Cerebellum (tissue), 4 donors: ENCODE measurements at places on chromosomes 7 and 10. TPM values are rescaled to one million over a fixed set of nuclear protein-coding genes. Genes with fewer than 3 reads are reported as not detected.

- DNase-seq: no peak
Measured at GRCh38 chr7:157522189-157522588, 185.4 kb downstream of the DNAJB6 start.

GRCh38 chr7:30557245-30557644 is 37.4 kb upstream of the GARS1 start:
- no peak for DNase-seq

GRCh38 chr7:1248143-1248915 is 15.7 kb downstream of the UNCX start:
- no peak for DNase-seq

The TAS2R41 gene
- not detected for total RNA-seq

The CPA4 gene
- 1.00 TPM for total RNA-seq

The SPOCK2 gene
- 118 TPM for total RNA-seq

The LMOD2 gene
- 0.18 TPM for total RNA-seq

DNA sequence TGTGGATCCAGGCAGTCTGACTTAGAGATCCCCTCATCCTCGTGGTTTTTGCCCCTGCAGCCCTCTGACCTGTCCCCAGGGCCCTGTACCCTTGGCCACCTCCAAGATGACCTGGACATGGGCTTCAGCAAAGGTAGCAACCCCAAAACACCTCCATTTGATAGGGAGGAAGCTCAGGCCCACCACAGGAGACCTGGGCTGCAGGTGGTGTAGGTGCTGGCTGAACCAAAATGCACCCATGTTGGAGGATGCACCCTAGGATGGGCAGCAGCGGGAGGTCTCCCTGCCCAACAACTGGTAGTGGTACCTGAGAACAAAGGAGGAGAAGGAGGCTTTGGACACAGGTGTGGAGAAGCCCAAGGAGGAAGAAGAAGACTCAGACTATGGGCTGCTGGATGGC is 188.7 kb downstream of the ZNF716 start:
- no peak for DNase-seq

The LRRC17 gene
- total RNA-seq: 33.6 TPM

- DNase-seq: no peak
Measured at GRCh38 chr10:73211106-73211811, 35.8 kb downstream of the DNAJC9 start.

The SPDYE6 gene
- not detected for total RNA-seq

GRCh38 chr7:116331020-116331419 is 120.7 kb downstream of the TES start:
- DNase-seq: no peak

DNA sequence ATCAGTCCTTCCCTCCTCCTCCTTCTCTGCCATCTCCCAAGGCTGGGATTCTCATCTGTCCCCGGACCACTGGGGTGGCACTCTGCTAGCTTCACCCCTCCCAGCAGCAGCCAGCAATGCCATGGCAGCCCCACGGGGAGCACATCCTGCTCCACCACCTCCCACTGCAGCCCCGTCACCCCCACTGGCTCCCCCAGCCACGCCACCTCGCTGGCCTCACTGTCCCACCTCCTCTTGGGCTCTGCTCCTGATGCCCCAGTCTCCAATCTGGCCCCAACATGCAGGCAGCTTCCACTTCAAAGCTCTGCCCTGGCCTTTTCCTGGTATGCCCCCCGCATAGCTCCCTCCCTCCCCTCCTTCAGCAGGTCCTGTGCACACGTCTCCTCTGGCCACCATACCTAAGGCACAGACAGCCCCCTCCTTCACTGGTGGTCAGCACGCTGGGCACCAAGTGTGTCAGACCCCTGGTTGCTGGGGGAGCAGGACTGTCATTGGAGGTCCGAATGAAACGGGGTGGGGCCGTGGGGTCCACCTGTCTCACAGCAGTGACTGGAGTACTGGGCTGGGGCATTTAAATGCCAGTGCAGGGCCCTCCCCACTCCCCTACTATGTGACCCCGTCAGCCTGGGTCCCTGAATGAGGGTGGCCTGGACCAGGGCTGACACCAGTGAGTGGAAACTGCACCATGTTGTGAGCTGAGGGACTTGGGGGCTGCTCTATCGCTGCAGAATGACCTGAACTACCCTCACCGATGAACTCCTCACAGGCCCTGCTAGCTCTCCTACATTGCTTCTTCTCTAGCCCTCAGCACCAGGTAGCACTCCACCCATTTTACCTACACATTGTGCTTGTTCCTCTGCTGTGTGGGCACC is 38.7 kb downstream of the RASGEF1A start:
- no peak for DNase-seq

The CALHM3 gene
- not detected for total RNA-seq

GRCh38 chr7:142012825-142013511 is 17.3 kb downstream of the MGAM start:
- no peak for DNase-seq

GRCh38 chr10:114611617-114612016 is 46.5 kb downstream of the ABLIM1 start:
- no peak for DNase-seq

The ANKRD2 gene
- not detected for total RNA-seq

DNA sequence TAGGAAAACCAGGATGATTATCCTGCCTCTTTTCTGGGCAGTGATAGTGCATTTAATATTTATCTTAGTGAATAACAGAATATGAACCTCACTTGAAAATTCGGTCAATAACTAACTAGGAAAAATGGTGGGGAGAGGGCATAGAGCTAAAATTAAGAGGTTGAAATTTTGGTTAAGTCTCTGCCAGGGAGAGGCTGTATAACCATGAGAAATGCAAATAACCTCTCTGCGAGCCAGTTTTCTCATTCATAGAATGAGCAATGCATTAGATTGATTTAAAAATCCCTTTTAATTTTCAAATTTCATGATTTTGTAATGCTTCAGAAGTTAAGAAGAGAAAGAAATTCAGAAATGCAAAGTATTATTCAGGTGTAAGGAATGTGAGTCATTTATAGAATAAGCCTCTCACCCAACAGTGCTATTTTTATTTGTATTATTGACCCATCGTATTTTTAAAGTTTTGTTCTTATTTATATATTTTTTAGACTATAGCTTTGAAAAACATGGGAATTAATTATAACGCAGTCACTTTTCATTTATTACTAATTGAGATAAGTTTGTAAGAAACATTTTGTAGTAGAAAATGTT is 104.7 kb downstream of the PHF14 start:
- no peak for DNase-seq

DNA sequence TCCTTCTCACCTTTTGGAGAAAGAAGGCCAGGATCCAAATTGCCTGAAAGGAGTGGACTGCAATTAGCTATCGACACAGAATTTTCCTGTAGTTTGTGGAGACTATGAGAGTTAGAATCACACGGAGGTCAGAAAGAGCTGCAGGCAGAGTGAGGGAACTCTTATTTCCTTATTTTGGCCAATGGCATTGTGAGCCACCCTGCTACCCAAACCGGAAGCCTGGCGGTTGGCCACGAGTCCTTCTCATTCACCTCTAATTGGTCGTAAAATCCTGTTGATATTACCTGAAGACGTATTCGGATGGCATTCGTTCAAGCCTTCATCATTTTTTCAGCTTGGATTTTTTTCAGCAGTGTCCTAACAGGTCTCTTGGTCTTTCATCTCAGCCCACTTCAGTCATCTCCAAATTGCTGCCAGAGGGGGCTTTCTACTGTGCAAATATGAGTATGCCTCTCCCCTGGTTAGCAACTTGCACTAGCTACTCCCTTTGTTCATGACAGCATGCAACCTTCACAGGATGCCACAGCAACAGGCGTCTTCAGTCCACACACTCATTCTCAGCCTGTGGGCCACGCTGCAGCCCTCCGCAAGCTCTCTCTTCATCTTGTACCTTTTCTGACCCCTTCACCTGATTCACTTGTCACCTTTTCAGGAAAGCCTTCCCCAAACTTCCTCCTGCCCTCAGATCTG is 66.9 kb downstream of the GATA3 start:
- DNase-seq: no peak

GRCh38 chr7:68461430-68461829 is 1136.8 kb upstream of the AUTS2 start:
- DNase-seq: no peak

DNA sequence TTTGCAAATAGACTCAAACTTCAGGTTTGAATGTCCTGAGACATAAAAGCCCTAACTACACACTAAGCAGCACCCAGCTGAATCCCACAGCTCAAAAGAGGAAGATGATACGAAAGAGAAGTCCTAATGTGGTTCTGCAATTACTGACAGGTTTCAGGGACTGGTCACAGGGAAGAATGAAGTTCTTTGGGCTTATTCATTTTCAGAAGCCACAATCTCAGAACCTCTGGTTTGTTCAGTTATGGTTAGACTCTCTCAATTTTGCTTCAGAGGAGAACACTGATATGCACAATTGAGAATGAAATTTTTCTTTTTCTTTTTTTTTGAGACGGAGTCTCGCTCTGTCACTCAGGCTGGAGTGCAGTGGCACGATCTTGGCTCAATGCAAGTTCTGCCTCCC is 94.6 kb upstream of the FAM180A start:
- DNase-seq: no peak

The SEMA3C gene
- total RNA-seq: 33.2 TPM

The TASOR2 gene
- 73.1 TPM for total RNA-seq

The AFAP1L2 gene
- total RNA-seq: 9.8 TPM

- DNase-seq: no peak
Measured at GRCh38 chr10:34190580-34190979, 624.5 kb downstream of the PARD3 start.

DNA sequence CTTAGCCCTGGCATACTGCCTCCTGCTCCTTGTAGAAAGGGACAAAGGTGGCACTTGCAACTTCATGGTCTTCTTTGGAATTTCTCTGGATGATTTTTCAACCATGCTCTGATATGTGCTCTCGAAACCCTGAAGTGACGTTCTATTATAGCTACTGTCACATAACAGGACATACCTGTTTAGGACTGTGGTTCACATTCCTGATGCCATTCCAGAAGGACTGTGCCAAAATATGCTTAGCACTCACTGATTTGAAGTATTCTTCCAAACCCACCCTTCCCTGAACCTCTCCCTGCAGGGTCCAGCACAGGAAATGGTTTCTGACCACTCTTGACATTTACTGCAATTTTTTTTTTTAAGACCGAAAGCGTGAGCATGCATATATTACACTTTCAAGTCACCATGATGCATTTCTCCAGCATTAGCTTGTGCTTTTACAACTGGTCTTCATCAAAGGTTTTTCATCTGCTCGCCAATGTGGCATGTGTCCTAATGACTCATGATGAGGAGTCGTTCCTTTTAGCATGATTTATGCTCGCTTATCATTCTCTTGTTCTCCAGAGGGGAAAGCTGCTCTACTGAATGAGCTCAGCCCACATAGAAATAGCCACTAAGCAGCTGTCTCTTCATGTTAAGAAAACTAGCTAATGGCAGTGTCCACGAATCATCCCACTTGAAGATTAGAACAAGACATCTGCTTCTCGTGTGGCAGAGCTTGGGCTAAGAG is 135.2 kb downstream of the ADAM12 start:
- no peak for DNase-seq

The SLC16A9 gene
- total RNA-seq: 19.9 TPM

The PPP1R17 gene
- 4.4 TPM for total RNA-seq

DNA sequence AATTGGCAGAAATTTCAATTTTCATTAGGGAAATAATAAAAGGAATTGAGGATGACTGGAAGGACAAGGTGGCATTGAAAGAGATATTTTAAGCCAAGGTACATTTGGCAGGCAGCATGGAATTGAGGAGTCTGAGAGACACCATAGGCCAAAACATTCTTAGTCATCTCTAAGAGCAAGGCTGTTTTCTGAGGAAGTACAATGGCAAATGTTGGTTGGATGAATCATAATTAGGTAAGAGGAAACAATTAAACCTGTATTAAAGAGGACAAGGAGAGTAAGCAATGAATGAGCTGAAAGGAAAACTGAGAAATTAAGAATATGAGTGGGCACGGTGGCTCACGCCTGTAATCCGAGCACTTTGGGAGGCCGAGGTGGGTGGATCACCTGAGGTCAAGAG is 86.3 kb downstream of the MRPL32 start:
- DNase-seq: no peak

The PAOX gene
- total RNA-seq: 7.1 TPM

The SUN3 gene
- total RNA-seq: 0.36 TPM

The RTKN2 gene
- 17.1 TPM for total RNA-seq
